ENCODE measurements at places on chromosomes 13 and 19. TPM values are rescaled to one million over a fixed set of nuclear protein-coding genes. Genes with fewer than 3 reads are reported as not detected.

Gene EHD2
- total RNA-seq = 274 TPM

Gene ZNF382
- 10.6 TPM for total RNA-seq

Gene FCGBP
- total RNA-seq = not detected

Gene TSKS
- total RNA-seq = 3.6 TPM

Gene SULT2B1
- total RNA-seq = not detected

Gene CYP4F8
- total RNA-seq = not detected

Gene CGB8
- not detected for total RNA-seq

Gene HSH2D
- total RNA-seq = not detected

Gene ACTMAP
- total RNA-seq = 5.7 TPM

Gene CC2D1A
- 14.9 TPM for total RNA-seq

Gene TSHZ3
- total RNA-seq = 8.4 TPM

Gene CABP5
- not detected for total RNA-seq

Gene FOXA3
- total RNA-seq = not detected

Gene GRIN2D
- 5.0 TPM for total RNA-seq

Gene LENG1
- total RNA-seq = 7.8 TPM

Gene ZC3H4
- total RNA-seq = 19.7 TPM

Gene PCDH9
- 8.4 TPM for total RNA-seq

Gene KIR2DL4
- not detected for total RNA-seq

Gene NLRP5
- total RNA-seq = not detected

Gene CRTC1
- total RNA-seq = 4.0 TPM

Gene PODNL1
- 8.2 TPM for total RNA-seq

Gene ZNF154
- 4.3 TPM for total RNA-seq

Gene EDDM13
- not detected for total RNA-seq

Gene IL11
- total RNA-seq = 0.77 TPM

Gene ATP4B
- 0.09 TPM for total RNA-seq

Gene SYNE4
- total RNA-seq = not detected

Gene MPV17L2
- total RNA-seq = 36.8 TPM

Gene PEAK3
- 0.09 TPM for total RNA-seq

Gene SHC2
- total RNA-seq = 5.5 TPM

Gene MTUS2
- total RNA-seq = not detected

Gene GARIN5B
- total RNA-seq = not detected

Gene MISP3
- 0.35 TPM for total RNA-seq

Gene CCDC70
- not detected for total RNA-seq

Gene ZNF430
- total RNA-seq = 4.7 TPM

Gene DCT
- 0.26 TPM for total RNA-seq

Gene C19orf73
- 12.3 TPM for total RNA-seq

Gene ZNF700
- total RNA-seq = 3.1 TPM

Gene SIRT6
- total RNA-seq = 23.5 TPM

Gene ADPRHL1
- total RNA-seq = 0.60 TPM

Gene MAB21L1
- not detected for total RNA-seq

Gene FBXW9
- 6.8 TPM for total RNA-seq

Gene FAM216B
- not detected for total RNA-seq

Gene CD70
- total RNA-seq = not detected

Gene ZNF628
- 1.9 TPM for total RNA-seq

Gene KLF5
- total RNA-seq = 7.4 TPM

Gene ADM5
- 0.12 TPM for total RNA-seq

Gene ATP11A
- 14.4 TPM for total RNA-seq

Gene ALG11
- 20.5 TPM for total RNA-seq

Gene C2CD4C
- total RNA-seq = 0.26 TPM

Gene SLC6A16
- total RNA-seq = not detected

Gene URAD
- total RNA-seq = not detected

Gene PRTN3
- not detected for total RNA-seq

Gene ZSCAN1
- total RNA-seq = not detected

Gene U2AF1L4
- total RNA-seq = 18.2 TPM

Gene KLF1
- not detected for total RNA-seq

Gene ZNF613
- total RNA-seq = 2.4 TPM

Gene MYBPC2
- total RNA-seq = 0.26 TPM

Gene CYP4F11
- not detected for total RNA-seq

Measured in pericardium fibroblast (primary cell).